ENCODE measurements at places on chromosomes 12 and 14. TPM values are rescaled to one million over a fixed set of nuclear protein-coding genes. Genes with fewer than 3 reads are reported as not detected.

Gene NPAS3
- polyA plus RNA-seq: 1.3 TPM

Gene CCDC60
- not detected for polyA plus RNA-seq

Gene ACTN1
- 8.2 TPM for polyA plus RNA-seq

Gene CD163L1
- 0.62 TPM for polyA plus RNA-seq

Gene GPR33
- not detected for polyA plus RNA-seq

Gene ATF7
- polyA plus RNA-seq: 6.3 TPM

Gene CD163
- not detected for polyA plus RNA-seq
